Caudate nucleus (tissue), 63 donors: ENCODE measurements at places on chromosomes 13 and 19.
A peak's percentile ranks its signal among the peaks of the same experiment; 100 is the strongest.

DNA sequence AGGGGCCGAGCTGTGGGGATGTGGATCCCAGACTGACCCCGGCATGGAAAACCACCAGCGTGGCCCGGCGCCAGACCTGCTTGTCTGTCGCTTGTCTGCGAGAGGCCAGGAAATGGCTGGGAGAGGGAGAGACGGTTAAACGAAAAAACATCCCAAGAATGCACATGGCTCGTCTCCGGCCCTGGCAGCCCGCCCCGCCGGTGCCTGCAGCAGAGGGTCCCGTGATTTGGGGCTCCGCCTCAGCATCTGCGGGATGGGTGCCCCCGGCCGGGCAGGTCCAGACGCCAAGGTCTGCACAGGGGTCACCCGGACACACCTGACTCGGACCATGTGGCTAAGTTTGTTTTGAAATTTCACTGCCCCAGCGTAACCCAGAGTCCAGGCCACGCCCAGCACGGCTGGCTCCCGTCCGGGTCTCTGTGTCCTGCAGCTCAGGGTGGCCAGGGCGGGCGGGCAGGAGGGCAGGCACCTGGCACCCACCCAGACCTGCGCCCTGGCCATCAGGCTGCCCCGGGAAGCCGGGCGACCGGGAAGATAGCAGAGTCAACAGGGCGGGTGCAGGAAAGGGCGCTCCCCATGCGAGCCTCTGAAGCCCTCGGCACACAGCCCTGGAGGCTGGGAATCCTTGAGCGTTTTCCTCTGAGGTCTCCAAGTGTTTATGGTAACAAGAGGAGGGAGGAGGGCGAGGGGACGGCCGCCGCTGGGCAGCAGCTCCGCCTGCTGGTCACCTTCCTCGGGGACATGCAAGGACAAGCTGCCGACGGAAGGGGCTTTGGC, 103.2 kb downstream of the GADD45B start:
- DNase-seq: peak; percentile 50

- no peak for DNase-seq
Measured at GRCh38 chr19:44642377-44642776, 1.3 kb upstream of the PVR start.

DNA sequence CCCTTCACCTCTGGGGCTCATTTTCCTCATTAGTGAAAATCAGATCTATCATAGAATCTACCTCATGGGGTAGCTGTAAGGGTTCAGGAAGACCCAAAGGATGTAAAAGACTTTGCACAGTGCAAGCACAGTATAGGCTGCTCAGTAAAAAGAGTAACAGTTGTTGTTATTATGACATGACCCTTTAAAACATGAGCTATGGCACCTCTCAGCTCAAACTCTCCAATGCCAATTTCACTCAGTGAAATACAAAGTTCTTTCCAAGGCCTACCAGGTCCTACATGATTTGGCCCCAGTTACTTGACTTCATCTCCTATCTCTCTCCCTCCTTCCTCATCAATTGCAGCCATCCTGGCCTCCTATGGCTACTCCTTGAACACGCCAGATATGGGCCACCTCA, 4.9 kb downstream of the SMG9 start:
- DNase-seq: no peak

DNA sequence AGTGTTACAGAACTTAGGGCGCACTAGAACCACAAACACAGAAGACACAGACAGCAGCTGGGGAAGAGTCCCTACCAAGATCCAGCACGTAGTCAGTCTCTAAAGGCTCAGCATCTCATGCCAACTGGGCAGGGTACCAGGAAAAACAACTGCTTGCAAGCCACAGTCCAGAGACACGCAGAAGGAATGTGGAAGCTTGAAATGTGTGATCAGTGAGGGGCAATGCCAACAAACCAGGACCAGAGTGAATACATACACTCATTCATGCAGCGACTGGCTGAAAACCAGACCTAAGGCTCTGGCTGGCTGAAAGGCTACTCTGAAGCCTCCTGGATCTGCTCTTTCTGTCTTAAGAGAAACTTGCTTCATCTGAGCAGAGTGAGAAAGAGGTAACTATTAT, 1484.8 kb downstream of the EFNB2 start:
- DNase-seq: no peak

DNA sequence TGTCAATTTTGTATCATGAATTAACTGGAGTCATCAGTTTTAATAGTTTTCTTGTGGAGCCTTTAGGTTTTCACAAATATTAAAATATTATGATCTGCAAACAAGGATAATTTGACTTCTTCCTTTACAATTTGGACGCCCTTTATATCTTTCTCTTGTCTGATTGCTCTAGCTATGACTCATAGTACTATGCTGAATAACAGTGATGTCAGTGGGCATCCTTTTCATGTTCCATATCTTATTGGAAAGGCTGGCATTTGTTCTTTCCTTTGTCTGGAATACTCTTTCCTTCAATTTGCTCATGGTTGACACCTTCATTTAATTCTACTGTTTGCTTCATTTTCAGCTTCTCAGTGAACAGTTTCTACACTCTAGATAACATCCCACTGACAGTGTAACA, 1129.3 kb downstream of the SLITRK5 start:
- no peak for DNase-seq

DNA sequence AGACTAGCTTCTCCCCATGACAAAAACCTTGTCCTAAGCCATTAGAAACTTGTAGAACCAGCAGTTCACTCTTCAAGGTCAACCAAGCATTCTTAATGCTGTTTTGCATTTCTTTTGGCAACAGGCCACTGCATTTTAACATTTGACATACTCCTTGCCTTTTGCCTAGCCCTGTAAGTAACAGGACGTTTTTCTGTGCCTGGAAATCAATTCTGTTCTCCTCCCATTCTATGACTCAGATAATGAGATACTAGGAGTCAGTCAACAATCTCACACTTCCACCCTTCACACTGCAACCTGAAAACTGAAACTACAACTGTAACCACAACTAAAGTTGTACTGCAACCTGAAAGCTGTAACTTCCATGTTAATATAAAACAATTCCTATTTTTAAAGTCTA, 268.7 kb downstream of the MZT1 start:
- no peak for DNase-seq

DNA sequence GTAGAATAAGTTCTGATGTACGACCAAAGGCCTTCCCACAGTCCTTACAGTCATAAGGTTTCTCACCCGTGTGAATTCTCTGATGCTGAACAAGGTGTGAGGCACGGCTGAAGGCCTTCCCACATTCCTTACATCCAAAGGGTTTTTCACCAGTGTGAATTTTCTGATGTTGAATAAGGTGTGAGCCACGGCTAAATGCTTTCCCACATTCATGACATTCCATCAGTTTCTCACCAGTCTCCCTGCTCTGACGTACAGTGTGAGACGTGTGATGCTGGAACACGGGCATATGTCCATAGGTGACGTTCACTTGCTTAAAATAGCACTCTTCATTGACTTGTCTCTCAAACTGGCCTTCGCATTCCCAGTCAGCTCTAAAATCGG, 31.0 kb upstream of the COX7A1 start:
- DNase-seq: no peak

GRCh38 chr13:39913928-39914327, 258.5 kb downstream of the COG6 start:
- DNase-seq: no peak

GRCh38 chr13:99498171-99499161, 2.8 kb upstream of the TM9SF2 start:
- peak; percentile 88 for DNase-seq

DNA sequence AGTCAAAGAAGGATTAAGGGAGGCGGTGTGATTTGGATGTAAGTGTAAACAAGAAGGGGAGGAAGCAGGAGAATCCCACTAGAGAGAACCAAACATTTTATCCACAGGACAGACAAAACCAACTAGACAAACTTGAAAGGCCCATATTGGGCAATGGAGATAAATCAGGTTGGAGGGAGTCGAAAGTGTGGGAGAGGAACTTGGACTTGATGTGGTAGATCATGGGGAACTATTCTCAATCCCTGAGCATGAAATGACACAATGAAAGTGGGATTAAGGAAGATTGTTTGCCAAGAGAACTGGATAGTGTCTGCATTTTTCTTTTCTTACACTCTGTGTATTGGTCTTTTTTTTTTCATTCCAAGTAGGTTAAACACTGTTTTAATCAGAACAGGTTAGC, 17.9 kb downstream of the GPR183 start:
- DNase-seq: no peak

DNA sequence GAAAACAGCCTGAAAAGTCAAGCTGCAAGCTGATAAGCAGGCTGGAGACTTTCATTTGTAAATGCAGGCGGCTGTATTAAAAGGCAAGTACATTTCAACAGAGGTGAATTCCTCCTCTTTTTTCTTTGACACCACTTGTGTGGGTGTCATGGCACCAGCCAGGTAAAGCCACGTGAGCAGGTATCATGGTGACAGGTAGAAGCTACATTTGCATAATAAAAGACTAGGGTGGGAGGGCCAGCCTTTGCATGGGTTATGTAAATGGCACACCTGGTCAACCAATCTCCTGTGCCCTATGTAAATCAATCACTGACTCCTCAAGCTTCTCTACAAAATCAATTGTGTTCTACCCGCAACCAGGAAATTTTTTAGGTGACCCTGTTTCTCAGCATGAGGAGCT, 68.2 kb downstream of the ZNF100 start:
- DNase-seq: no peak

DNA sequence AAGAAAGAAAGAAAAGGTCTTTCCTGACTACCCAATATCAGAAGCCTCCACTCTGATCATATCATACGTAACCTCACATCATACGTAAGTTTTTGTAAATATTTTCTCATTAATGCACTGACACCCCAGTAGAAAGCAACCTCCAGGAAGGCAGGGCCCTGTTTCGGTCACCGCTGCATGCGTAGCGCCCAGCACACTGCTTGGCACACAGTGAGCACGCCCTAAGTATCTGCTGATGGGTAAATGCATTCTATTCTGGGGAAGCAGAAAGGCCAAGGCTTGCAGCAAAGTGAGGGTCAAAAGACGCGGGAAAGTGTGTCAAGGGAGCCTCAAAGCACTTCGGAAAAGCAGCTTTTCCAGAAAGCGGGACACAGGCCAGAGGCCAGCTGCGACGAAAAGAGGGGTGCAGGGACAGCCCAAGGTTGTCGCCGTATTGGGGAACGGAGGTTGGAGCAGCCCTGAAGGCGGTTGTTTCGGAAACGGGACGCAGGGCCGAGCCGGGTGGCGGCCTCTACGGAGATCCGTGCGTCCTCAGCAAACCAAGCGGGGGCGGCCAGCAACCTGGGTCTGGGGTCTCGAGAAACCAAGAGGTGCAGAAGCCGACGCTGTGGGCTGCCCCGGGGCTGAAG, 463 bp downstream of the SUGP1 start:
- no peak for DNase-seq
